CD8-positive, alpha-beta memory T cell (primary cell): ENCODE measurements at places on chromosomes 1 and 21. TPM values are rescaled to one million over a fixed set of nuclear protein-coding genes. Genes with fewer than 3 reads are reported as not detected.

DNA sequence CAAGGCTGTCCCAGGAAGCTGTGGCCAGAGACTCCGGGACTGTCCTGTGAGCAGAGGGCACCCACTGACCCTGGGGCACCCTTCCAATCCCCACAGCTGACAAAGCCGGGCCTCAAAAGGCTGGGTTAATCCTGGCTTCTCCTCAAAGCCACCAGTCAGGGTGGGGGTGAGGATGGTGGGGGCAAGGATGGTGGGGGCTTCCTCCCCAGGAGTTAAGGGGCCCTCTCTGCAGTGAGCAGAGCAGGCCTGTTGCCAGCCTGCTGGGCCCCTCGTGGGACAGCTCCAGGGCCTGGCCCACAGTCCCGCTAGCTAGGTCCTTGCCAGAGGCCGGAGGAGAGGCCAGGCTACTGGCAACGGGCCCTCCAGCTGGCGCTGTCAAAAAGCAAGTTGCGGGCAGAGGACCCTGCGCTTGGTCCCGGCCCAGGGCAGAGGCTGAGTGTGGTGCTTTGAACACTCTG is 37.9 kb upstream of the CCDC27 start:
- no peak for DNase-seq

DNA sequence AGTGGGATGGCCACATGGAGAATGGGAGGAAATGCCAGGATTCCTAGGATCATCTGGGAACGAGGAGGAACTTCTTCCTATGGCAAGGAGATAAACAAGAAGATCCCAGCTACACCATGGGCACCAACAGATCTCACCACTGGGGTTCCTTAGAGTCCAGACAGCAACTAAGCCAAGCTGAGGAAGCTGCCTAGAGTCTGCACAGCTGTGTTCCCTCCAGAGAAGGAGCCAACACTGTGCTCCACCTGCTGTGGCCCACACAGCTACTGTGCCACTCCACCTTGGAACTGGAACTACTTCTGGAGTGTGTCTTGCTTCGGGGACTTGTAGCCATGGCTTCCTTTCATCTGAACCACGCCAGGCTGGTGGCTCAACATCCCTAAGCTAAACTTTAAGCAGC is 6.0 kb downstream of the IFNAR1 start:
- DNase-seq: no peak

DNA sequence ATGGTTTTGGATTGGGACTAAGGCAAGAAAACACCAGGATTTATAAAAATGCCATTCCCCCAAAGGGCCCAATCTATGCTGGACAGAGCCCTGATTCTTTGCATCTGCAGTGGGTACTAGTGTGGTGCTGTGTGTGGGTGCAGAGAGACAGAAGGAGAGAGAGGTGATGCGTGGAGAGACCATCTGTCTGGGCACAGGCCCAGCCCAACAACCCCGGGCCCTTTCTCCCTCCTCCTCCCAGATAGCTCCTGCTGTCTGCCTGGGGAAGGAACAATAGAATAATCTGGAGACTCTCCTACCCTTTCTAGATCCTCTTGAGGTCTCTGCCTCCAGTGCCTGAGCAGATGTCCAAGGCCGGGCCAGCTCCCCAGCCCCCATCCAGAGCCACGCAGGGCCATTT is 15.1 kb downstream of the KIAA1614 start:
- no peak for DNase-seq

GRCh38 chr1:75559136-75559535 is 51.8 kb downstream of the SLC44A5 start:
- DNase-seq: no peak

DNA sequence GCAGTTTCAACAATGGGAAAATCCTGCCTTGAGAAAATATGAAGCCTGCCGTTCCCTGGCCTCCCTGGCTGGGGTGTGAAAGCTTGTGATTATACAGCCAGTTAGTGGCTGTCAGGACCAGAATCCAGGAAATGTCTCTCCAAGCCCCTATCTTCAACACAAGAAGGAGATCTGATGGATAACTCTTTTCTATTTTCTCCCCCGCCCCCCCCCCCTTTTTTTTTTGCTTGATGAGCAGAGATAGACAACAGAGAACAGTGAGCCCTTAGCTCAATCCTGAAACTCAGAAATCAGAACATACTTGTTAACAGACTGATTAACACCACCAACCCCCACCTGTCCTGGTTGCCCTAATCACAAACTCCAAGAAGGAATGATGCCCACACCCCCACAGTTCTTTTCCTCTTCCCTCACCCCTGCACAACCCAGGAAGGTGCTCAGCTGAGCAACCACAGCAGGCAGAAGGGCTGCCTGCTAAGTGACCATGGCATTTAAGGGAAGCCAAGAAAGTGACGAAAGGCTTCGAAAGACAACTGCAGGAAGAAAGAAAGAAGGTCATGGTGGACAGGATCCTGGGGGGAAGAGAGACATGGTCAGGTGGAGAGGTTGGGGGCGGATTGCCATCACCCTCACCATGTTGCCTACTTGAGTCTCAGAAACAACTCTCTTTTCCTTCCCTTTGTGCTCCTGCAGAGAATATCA is 12.3 kb upstream of the DENND2D start:
- DNase-seq: no peak

GRCh38 chr1:19533626-19534025 is 48.3 kb upstream of the CAPZB start:
- no peak for DNase-seq

DNA sequence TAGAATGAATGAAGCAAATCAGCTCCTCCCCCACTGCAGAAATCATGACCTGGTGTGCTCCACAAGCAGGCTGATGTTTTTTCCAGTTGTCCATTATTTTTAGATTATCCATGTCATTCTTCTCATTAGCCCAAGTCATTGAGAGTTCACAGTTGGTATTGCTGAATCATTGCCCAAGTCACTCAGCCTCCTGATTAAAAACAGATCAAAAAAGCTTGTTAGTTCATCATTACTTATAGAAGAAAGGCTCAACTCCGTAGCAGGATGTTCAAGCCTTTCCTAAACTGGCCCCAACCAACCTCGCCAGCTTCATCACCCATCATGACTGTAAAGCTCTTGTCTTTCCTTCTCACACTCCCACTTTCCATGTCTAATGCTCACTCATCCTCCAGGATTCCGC is 161.3 kb upstream of the CTTNBP2NL start:
- DNase-seq: no peak

GRCh38 chr1:219794085-219794743 is 134.1 kb downstream of the SLC30A10 start:
- no peak for DNase-seq

DNA sequence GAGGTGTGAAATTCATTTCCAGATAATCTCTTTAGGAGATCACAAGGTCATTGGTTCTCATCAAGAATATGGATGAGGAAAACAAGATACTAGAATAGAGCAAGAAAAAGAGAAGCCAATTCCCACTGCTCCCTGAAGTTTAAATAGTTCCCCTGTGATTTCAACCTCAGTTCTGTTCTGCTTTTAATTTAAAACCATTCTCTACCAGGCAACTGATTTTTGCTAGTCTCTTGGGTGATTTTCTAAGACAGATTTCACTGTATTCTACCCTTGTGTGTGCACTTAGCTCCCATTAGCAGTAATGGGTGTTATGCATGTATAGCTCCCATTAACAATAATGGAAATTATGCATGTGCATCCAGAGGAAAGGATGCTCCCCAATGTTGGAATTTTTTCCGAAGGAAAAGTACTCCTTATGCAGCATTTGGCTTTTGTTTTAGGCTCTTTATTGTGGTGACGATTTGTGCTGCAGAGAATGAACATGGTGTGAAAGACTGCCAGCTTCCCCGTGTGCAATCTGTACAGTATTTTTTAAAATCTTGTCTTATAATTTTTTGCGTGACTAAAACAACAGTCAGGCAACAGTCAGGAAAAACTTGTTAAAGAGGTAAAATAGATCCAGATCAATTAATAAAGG is 144.0 kb upstream of the ZRANB2 start:
- no peak for DNase-seq

DNA sequence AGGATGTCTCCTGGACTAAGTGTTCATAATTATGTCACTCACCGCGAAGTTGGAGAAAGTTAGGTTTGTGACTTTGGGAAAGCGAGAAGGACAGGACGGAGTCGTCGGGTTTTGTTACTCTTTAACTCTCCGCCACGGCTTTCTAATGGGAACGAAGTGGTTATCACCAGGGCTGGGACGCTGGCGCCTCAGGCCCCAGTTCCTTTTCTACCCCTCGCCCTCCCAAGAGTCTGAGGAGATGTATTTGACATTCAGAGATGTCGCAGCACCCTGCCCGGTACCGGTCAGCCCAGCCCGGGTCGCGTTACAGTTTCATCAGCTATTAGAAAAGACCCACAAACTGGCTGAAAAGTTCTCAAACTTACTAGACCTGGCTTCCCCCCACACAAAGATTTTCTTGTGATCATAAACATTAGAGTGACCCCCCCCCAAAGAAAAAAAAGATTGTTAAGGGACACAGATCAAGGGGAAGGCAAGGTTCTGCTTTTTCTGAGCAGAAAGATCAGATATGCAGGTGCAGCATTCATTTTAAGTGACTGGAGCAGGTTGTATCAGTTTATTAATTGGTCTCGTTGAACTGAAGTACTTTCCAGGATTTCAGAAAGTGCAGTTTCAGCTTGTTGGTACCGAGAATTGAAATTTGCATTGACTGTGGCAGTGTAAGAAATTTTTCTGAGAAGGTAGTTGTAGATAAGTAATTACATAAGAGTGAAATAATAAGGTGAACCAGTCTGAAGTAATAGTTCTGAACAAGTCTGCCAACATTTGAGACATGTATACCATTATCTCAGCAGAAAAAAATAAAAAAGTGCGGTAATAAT is 859 bp upstream of the ZBTB18 start:
- DNase-seq: no peak

GRCh38 chr1:172717722-172718465 is 59.0 kb downstream of the FASLG start:
- DNase-seq: no peak

DNA sequence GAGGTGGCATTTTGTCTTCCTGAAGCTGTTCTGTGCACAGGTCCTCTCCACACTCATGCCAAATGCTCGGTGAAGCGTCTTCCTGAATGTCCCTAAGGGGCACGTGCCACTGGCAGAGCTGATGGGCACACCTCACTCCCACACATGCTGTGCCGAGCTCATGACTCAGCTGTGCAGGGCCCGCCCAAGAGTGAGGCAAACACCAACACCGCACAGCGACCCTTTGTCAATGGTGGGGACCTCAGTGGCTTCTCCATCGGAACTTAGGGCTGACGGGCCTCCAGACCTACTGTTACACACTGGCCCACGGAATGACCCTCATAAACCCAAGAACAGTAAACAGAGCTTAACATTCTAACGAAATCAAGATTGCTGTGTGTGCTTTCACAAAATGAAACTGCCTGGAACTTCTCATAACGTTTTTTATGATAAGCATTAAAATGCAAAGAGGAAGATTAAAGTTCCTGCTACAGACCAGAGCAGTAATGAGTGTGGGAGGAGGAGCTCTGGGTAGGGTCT is 89.3 kb downstream of the SIM2 start:
- DNase-seq: no peak

- DNase-seq: no peak
Observed at GRCh38 chr1:117682372-117682771, 76.5 kb downstream of the TENT5C start.

DNA sequence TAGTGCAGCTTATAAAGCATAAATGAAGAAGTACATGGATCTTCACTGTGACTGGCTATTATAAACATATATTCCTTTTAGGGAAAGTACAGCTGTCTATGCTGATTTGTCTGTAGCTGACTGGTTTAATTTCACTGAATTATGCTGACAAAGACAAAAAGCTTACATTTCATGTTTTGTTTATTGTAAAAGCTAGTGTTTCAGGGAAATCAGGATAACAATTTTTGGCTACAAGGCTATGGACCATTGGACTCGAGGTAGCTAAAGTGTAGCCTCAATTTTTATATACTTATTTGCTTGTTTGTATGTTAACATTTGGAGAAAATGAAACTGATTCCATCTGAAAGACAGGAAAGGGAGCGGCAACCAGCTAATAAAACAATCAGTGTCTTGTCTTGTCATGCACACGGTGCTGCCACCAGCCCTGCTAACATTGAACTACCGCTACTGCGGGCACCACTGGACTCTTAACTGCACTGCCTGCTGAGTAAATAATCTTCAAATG is 480.2 kb downstream of the COL11A1 start:
- DNase-seq: no peak

- DNase-seq: no peak
Observed at GRCh38 chr1:1594602-1595260, 5.2 kb downstream of the FNDC10 start.

DNA sequence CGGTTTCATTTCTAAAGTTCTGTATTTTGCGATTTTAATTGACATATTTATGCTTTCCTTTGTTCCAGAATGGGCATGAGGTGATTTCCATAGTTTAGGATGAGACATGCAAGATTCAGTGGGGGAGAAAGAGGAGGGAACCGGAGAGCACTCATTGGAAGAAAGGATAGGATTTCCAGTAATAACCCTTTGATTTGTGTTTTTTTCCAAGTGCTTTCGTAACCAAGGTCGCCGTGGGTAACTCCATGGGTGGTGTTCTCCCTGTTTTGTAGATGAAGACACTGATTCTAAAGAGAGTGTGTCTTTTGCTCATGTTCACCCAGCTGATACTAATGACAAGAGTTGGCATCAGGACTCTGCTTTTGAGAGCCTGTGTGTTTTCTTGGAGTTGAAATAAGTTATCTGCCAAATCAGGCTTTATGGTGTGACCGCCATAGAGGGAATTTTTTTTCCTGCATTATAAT is 170.1 kb downstream of the DHRS3 start:
- no peak for DNase-seq

- no peak for DNase-seq
Observed at GRCh38 chr1:172351346-172351745, 69.1 kb upstream of the C1orf105 start.

GRCh38 chr1:208988811-208989222 is 594.7 kb upstream of the CAMK1G start:
- no peak for DNase-seq

CALML6 gene
- total RNA-seq: 0.46 TPM

SEC16B gene
- total RNA-seq: not detected

BCAS2 gene
- total RNA-seq: 62.9 TPM

FCRL4 gene
- total RNA-seq: not detected

ANXA9 gene
- not detected for total RNA-seq

KRTAP22-2 gene
- total RNA-seq: not detected

KCNJ15 gene
- not detected for total RNA-seq

IBA57 gene
- 13.6 TPM for total RNA-seq

NT5C1A gene
- not detected for total RNA-seq
